CD4-positive, alpha-beta T cell treated with Interleukin-12 subunit alpha and Interleukin-12 subunit beta, for 1 hour (primary cell): ENCODE measurements at places on chromosomes 3 and 15.

- DNase-seq: no peak
These were observed 23.9 kb upstream of the RHO start for GRCh38 chr3:129504471-129505100.

DNA sequence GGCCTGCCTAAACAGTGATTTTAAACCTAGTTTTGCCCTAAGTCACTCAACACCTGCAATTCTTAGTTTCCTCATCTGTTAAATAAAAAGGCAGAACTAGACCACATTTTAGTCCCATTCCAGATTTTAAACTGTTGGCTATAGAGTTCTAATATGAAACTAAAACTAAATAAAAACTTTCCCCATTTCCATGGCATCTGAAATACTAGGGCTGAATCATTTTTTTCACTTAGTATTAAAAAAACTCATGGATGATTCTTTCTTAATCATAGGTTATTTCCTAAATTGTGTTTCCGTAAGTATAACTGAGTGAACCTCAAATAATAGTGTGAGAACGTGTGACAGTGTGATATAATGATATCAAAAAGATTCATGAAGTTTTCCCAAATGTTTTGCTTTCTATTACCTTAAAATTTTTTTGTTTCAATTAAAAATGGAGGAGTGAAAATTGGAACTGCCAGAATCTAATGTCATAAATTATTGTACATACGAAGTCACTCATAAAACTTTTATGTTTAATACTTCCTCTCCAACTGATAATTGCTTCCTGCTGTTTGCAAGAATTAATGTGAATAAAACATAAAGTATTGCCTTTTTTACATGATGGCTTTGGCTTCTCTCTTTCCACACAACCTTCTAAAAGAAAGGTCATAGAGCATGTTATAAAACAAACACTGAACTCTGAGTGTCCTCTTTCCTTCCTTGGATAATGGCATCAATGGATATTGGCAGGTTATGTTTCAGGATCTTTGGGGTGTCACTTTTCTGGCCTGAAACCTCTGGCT is 315.1 kb upstream of the MME start:
- DNase-seq: no peak

- DNase-seq: no peak
These were observed 81.1 kb upstream of the VGLL4 start for GRCh38 chr3:11724615-11725339.

DNA sequence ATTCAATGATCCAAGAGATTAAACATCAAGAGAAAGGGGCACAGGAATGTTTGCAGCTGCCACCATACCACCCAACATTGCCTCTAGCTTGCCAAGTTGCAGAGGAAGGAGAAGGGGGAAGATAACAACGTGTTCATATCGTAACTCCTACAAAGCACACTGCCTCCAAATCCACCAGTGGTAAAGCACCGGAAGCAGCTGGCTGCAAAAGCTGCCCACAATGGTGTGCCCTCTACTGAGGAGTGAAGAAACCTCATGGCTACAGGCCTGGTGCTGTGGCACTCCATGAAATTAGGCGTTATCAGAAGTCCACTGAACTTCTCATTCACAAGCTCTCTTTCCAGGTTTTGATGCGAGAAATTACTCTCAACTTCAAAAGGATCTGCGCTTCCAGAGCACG is 263.9 kb upstream of the STT3B start:
- no peak for DNase-seq

GRCh38 chr3:137297770-137298169 is 340.0 kb downstream of the IL20RB start:
- no peak for DNase-seq
